Inflammatory macrophage treated with lipopolysaccharide for 1 hour (primary cell): ENCODE measurements at places on chromosomes 6 and 20.

GRCh38 chr6:117494694-117495318 is 12.3 kb downstream of the DCBLD1 start:
- no peak for DNase-seq

DNA sequence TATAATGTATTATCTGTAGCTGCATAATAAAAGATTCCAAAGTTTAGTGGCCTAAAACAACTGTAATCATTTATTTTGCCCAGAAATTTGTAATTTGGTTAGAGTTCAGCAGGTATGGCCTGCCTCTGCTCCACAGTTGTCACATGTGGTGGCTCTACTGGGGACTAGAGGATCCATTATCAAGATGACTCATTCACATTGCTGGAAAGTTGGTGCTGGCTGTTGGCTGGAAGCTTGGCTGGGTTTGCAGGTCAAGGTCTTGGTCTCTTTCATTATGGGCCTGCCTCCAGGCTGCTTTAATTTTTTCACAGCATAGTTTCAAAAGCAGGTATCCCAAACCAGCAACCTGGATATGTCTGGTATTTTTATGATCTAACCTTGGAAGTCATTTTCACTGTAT is 17.6 kb downstream of the TRDN start:
- DNase-seq = no peak

DNA sequence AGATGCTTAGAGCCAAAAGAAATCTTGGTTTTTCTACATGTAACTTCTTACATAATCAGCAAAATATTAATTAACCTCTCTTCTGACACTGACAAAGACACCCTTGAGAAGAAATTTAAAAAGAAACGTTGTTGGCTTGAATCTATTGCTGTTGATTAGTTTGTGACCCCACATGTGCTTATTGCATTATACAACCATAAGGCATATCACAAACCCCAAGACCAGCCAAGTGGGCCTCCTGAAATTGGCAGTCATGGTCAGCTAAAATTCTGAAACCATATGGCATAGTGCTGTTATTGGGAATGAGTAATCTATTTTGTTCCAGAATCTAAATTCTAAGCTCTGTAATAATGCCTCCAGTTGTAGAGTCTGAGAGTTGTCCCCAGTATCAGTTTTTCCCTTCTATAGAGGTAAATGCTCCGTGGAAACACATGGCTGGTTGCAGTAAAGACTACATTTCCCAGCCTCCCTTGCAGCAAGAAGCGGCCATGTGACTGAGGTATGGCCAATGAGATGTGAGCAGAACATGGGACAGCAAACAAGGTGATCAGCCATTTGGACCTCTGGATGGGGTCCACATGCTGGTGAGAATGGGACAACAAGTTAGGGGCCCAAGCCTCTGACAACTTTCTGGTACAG is 42.3 kb upstream of the PTPN1 start:
- DNase-seq = peak; percentile 25

GRCh38 chr6:152313542-152314482 is 323.4 kb downstream of the SYNE1 start:
- DNase-seq = no peak

GRCh38 chr20:4613718-4614620 is 107.7 kb upstream of the PRND start:
- peak; percentile 83 for DNase-seq

DNA sequence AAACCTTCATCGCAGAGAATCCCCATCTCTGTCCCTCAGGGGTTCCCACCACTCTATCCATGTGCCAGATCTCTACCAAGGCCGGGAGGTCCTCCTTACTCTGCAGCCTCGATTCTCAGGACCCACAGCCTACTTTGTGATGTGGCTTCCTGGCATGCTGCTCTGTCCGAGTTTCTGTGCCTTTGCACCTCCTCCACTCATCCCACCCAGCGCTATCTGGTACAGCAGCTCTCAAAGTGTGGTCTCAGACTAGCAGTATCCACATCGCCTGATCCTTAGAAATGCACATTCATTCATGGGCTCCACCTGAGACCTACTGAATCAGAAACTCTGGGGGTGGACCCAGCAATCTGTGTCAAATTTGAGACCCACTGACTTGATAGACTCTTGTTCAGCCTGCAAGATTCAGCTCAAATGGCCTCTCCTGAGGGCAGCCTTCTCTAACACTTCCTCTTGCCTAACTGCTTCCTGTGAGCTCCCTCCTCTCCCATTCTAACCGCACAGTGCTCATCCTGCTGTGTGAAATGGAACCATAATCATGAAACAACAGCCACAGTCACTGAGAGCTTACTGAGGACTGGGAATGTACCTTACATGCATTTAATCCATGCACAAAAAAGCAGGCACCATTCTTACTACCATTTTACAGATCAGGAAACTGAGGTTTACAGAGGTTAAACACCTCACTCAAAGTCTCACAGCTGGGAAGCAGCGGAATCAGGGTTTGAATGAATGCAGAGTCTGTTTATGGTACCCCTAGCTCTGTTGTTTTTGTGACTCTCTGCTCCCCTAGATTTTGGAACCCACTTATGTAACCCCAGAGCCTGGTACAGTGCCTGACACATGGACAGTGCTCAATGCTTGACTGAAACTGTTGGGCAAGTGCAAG is 69.4 kb downstream of the JPH2 start:
- no peak for DNase-seq

DNA sequence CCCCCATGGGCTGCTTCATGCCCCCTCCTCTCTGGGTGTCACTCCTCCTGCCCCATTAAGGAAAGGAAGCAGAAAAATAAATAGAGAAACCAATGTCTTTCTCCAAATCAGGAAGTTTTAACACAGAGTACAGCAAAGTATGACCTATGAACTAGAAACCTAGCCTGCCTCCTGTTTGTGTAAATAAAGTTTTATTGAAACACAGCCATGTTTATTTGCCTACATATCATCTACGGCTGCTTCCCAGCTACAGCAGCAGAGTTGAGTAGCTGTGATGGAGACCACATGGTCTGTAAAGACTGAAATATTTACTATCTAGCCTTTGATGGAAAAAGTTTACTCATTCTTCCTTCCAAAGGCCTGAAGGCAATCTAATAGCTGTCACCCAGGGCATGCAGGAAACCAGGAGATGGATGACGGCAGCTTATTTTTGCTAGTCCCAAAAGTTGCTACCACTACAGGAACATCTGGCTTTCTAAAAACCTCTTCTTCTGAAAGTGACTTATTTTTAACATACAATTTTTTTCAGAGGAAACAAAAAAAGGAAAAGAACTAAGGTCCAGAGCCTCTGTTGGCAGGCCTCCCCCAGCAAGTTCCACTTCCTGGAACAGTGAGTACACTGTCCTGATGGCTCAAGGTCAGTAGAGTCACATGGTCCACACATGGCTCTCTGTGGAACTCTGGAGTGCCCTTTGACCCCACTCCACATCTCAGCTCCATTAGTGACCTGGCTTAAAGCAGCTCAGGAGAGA is 287.8 kb downstream of the PTPRT start:
- no peak for DNase-seq

DNA sequence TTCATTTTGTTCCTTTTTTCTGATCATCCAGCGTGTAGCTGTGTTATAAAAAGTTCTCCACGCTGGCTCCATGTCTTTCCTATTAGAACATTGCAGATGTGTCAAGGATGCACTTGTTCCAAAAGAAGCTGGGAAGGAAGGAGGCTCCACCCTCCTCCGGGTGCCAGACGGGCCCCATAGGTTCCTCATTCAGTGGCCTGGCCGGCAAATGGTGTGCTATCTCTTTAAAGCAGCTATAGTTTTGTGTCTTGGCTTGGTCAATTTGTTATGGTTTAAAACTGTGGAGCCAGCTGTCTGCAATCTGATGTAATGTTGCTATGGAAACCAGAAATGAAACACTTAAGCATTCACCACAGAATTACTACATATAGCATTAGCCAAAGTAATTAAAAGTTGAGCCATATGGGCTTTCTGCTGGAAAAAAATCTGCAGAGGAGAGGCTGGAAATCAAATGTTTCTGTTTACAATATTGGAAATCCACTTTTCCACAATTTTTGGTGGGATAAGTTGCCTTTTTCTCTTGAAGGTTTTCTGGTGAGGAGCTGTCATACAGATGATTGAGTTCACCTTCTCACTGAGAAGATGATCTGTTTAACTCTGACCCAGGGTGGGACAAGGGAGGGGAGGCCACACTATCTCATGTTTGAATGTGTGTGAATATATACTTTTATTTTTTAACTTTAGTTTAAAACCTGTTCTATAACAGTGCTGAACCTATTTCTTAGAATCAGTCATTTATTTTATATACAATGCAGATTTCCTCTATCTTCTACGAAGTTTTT is 167.4 kb downstream of the SASH1 start:
- peak; percentile 72 for DNase-seq

DNA sequence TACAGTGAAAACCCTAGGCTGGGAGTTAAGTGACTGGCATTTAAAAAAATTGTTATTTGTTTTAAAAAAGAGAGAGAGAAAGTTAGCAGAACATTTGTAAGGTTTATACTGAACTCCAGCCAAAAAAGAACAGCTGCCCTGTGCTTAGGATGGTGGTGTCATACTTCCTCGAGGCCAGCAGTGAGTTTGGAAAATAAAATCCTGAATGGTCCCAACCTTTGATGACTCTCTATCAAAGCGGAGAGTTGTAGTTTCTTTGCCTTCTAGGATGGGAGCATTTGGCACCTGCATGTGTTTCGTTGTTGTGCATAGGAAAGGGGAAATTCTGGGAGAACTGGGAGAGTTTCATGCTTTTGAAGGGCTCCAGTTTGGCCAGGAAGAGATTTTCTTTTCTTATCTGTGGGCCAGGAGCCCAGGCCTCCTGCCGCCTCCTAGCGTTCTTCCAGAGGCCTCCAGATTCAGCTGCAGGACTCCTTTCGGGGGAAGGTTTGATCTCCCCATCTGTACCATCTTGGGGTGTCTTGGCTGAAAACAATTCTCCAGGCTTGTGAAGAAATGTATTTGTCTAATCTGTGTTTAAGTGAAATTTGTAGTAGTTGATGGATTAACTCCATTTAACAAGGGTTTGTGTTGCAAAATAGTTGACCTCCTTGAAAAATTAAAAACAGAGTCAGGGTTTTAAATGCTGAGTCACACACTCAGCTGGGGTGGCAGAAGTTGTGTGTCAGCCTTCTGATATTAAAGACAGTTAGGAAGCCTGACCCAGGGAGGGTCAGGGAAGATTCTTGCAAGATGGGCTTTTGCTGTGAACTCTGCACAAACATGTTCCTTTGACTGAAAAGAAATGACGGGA is 63.4 kb downstream of the TXNDC5 start:
- DNase-seq = no peak

DNA sequence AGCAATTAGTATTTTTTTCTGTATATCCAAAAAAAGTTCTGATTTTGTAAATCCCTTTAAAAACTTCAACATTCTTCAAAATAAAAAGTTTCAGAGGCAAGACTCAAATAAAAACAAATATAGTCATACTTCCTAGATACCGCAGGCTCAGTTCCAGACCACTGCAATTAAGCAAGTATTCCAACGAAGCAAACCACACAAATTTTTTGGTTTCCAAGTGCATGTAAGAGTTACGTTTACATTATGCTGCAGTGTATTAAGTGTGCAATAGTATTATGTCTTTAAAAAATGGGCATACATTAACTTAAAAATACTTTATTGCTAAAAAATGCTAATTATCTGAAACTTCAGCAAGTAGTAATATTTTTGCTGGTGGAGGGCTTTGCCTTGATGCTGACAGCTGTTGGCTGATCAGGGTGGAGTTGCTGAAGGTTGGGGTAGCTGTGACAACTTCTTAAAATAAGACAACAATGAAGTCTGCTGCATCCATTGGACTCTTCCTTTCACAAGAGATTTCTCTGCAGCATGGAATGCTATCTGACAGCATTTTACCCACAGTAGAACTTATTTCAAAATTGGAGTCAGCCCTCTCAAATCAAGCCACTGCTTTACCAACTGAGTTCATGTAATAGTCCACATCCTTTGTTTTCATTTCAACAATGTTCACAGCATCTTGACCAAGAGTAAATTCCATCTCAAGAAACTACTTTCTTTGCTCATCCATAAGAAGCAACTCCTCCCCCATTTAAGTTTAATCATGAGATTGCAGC is 46.0 kb downstream of the PHIP start:
- DNase-seq = no peak

GRCh38 chr6:30530014-30530413 is 26.3 kb downstream of the GNL1 start:
- DNase-seq = peak; percentile 53

DNA sequence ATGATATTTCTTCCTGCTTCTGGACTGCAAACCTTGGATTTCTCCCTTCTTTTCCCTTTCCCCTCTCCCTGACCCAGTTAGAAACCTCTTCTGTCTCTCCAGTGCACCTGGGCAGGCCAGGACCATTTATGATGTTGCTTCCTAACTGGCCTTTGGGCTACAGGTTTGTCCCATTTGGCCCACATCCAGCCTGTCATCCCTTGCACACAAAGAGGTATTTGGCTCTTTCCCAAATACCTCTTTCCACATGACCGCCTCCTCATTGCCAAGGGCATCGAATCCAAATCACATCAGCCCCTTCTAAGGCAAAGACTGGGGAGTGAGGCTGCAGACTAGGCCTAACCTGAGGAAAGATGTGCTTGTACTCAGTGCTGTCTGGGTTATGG is 13.6 kb downstream of the FGD2 start:
- no peak for DNase-seq

DNA sequence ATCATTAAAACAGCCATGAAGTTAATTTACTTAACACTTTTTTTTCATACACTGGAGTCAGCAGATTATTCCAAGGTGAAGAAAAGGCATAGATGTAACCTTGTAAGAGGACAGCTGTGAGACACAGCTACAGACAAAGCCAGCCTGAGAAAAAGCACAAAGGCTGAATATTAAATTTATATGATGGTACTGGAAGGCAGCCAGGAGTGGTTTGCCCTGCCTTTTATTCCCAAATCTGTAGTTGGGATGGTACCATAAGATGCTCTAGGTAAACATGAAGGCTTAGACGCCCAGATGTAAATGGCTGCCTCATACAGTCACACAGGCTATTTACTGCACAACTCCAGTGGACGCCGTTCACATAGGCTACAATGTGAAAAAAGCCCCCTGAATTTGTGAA is 42.1 kb upstream of the LOC128125822 start:
- no peak for DNase-seq
